ENCODE measurements at places on chromosomes 2 and 18.

- no peak for DNase-seq
These were observed 68.0 kb downstream of the NPAS2 start for GRCh38 chr2:100887713-100888495.

GRCh38 chr2:230317366-230317765, 9.6 kb upstream of the SP140L start:
- no peak for DNase-seq

DNA sequence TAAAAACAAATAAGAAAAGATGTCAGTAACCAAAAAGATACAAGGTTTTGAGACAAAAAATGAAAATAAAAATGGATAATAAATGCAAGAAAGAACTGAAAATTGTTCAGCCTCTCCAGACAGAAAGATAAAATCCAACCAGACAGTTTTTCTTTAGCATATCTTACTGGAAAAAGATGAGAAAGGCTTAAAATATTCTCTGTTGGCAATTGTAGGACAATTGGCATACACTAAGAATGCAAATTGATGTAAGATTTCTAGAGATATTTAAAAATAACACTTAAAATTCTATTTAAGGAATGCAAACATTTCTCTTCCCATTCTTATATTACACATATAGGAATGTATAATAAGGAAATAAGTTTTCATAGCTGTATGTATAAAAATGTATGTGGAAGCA, 590.6 kb downstream of the DSC3 start:
- no peak for DNase-seq

DNA sequence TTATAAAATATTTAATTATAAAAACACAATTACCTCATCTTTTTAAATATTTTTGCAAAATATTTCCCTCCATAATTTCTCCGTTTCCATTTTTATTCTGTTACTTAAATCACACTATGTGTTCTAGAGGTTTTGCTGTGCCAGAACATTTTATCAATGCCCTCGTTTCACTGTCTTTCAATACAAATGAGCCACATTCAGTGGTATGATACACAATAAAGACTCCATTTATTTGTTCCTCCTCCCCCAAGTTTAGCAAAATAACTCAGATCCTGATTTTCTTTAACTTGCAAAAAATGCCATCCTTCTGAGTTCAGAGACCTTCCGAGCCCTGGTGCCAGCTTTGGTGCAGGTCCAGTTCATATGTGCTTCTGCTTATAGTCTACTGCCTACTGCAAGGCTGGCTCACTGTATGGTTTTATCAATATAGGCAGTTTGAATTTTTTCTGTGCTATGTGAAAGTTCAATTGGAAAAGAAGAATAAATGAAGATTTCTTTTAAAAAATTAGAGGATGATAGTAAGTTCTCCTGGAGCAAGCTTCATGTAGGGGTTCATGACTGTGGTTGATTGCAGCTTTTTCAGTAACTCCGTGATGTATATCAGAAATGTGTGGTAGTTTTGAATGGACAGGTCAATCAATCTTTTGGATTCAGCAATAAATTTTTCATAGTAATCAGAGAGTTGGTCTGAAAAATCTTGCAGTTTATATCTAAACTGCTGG, 42.5 kb downstream of the APOB start:
- DNase-seq: no peak

DNA sequence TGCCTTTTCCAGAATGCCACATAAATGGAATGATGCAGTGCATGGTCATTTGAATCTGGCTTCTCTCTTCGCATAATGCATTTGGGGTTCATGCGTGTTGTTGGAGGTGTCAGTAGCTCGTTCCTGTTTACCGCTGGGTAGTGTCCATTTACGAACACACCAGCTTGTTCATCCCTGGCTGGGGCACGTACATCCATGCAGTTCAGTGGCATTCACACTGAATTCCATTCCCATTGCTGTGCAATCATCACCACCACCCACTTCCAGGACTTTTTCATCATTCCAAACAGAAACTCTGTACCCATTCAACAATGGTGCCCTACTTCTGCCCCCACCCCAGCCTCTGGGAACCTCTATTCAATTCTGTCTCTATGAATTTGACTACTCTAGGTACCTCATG, 14.7 kb upstream of the CIDEA start:
- DNase-seq: no peak

GRCh38 chr2:159608723-159609308, 7.5 kb downstream of the BAZ2B start:
- no peak for DNase-seq

GRCh38 chr18:8767340-8767739, 62.0 kb downstream of the MTCL1 start:
- DNase-seq: no peak

GRCh38 chr2:53827398-53828175, 32.2 kb downstream of the GPR75 start:
- no peak for DNase-seq

DNA sequence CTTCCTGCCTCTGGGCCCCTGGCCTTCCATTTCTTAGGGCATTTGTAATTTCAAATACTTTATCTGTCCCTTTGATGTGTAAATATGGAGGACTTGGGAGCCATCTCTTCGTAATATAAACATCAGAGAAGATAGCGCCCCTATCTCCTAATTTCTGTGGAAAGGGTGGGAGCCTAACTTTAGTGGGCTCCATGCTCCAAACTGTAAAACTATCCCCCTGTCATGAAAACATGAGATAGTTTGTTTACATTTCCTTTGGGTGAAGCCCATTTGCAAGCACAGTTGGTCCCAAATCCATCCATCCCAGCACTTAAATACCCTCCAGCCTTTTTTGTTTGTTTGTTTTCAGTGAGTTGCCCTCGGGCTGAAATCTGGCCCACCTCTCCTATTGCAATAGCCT, 782.6 kb upstream of the FSHR start:
- no peak for DNase-seq

DNA sequence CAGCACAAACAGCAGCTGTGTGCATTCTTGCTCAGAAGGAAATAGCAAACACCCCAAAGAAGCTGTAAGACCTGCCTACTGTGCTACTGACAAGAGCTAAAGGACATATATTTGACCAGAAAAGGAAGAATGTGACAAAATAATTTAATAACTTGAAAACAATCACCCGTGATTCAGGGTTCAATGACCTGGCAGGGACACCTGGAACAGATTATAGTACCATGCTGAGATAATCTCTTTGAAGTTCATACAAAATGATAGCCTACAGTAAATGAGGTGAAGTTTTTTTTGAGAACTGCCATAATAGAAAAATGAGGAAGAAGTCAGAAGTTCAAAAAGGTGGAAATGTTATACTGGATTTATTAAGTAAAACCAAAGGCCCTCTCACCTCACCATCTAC, 324.8 kb upstream of the GULP1 start:
- no peak for DNase-seq

DNA sequence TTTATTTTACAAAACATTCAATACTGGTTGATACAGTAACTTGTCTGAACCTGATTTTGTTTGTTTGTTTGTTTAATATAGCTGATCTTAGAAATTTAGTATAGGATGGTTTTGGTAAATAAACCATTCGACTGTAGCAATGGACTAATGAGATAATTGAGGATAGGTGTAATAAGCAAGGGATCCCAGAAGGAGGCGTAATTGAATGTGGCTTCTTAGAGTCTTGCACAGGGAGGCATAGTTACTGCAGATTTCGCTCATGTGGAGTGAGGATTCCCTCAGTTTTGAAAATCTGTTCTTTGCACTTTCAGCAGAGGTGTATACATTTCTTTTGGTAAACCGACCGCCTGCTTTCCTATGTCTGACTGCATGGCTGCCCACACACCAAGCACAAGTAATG, 709.6 kb downstream of the SOCS6 start:
- no peak for DNase-seq

DNA sequence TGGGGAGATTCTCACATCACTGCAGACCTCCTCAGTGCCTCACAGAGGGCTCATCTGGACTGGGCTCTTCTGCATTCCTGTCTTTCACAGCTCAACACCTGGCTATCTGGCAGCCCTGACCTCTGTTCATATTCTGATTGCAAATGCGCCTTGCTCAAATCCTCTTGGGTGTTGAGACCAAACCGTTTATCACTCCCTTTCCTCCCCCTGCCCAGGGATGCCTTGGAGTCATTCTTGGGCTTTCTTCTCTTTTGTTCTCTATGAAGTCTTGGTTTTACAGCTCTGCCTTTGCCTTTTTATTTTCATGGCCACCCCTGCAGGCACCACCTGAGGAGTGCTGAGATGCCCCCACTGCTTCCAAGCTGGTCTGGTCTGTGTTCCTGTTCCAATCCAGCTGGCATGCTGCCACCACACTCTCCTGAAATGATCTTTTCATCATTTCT, 26.3 kb downstream of the TUBB6 start:
- no peak for DNase-seq

DNA sequence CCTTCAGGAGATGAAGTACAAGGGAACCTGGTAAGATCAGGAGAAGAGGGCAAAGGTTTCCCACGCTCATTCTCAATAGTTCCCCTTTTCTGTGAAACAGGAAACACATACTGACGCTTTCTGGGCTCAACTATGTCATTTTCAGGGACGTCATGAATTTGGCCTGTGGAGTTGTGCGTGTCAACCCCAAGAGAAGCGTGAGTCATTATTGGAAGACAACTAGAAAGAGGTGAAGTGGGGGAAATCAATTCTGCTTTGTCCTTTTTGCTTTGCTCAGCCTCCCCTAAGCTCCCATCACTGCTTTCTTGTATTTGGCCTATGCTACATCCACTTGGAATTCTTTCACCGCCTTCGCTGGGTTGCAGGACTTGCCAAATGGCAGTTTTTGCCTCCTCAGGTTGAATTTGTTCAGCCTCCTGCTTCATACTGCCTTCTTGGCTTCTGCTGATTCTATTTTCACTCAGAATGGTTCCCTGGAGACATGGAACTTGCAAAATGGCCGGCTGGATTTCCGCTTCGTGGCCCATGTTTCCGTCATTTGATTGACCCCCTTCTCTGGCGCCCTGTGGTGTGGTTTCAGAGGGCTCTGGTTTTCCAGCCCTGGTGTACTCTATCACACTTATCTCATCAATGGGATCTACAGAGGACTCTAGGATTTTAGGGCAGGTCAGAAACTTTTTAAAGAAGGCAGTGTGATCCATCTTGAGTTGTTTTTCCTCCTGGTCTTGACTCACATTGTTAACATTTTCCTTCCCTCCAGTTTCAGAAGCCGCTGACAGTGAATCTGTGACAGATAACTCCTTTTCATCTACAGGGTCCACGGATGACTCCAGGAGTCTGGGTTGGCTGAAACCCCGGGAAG, 93.3 kb downstream of the ALPK2 start:
- DNase-seq: no peak

- no peak for DNase-seq
These were observed 73.5 kb upstream of the LHCGR start for GRCh38 chr2:48829036-48829435.

- no peak for DNase-seq
These were observed 222.6 kb upstream of the LRRTM1 start for GRCh38 chr2:80527119-80527518.
